ENCODE measurements at places on chromosomes 3 and 15.
A peak's percentile ranks its signal among the peaks of the same experiment; 100 is the strongest.

DNA sequence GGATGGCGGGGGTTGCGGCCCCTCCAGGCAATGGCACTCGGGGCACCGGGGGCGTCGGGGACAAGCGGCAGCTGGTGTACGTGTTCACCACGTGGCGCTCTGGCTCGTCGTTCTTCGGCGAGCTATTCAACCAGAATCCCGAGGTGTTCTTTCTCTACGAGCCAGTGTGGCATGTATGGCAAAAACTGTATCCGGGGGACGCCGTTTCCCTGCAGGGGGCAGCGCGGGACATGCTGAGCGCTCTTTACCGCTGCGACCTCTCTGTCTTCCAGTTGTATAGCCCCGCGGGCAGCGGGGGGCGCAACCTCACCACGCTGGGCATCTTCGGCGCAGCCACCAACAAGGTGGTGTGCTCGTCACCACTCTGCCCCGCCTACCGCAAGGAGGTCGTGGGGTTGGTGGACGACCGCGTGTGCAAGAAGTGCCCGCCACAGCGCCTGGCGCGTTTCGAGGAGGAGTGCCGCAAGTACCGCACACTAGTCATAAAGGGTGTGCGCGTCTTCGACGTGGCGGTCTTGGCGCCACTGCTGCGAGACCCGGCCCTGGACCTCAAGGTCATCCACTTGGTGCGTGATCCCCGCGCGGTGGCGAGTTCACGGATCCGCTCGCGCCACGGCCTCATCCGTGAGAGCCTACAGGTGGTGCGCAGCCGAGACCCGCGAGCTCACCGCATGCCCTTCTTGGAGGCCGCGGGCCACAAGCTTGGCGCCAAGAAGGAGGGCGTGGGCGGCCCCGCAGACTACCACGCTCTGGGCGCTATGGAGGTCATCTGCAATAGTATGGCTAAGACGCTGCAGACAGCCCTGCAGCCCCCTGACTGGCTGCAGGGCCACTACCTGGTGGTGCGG, 1.9 kb downstream of the CHST2 start:
- DNase-seq, result peak; percentile 42

DNA sequence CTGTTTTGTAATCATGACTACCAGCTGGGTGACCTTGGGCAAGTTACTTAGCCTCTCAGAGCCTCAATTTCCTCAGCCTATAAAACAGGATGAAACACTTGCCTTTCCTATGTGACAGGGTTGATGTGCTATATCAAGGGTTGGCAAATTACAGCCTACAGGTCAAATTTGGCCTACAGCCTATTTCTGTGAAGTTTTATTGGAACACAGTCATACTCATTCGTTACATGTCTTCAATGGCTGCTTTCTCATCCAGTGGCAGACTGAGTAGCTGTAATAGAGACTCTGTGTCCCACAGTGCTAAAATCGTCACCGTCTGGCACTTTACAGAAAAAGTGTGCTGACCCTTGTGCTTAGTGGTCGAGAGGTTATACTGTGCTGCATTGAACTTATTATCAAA, 16.6 kb downstream of the ABHD6 start:
- DNase-seq, result no peak

- no peak for DNase-seq
These were observed 2.7 kb downstream of the P3H2 start for GRCh38 chr3:190117981-190118380.

DNA sequence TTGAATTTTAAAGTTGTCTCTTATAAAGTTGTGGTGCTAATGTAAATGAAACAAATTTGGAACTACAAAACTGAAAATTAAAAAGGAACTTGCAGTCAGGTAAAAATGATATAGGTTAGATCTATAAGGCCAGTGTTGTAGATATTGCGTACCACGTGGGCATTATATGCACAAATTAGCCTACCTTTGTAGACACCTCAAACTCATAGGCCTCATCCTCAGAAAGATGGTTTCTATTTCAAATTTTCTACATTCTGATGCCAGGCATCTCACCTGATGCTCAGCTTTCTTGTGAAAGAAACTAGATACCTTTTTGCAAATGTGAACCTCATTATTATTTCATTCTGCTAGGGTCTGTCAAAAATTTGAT, 25.6 kb downstream of the TMEM207 start:
- DNase-seq, result no peak

DNA sequence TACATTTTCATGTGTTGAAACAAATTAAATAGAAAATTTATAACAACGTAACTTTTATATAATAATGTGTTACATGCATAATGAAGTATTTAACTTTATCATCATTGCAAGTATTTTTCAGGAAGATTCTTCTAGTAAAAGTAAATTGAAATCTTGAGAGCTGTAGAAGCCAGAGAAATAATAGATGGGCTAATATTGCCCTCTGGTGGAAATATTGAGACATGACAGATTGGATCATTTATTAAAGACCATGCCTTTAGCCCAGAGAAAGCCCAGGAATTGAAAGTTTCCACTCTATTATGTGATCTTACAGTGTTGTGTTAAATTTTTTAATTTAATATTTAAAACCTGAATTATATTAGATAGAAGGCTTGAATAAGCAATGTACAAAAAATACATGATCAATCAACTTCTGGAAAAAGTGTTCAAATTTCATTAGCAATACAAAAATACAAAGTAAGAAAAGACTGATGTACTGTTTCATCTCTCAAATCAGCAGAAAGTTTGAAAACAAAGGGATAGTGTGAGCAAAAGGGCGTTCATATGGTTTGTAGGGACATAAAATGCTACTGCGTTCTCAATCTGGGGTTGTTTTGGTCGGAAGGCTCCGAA, 52.7 kb upstream of the SPTSSB start:
- no peak for DNase-seq

DNA sequence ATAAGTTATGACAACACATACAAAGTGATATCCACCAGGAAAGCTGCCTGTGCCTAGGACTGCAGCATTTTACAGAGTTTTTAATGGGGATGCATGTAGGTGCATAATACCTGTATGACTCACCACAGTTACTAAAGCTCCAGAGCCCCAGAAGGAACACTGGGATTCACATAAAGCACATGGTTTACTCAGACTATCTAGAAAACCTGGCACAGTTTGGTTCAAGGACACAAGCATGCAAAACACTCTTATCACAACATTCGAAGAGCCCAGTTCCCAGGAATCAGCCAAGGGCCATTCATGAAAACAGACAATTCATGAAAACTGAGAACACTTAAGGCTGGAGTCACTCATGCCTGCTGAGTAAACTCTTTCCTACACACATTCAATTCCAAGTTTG, 261.0 kb downstream of the PYDC2 start:
- no peak for DNase-seq

- no peak for DNase-seq
These were observed 5.2 kb upstream of the VPS8 start for GRCh38 chr3:184806567-184807271.

GRCh38 chr15:93570527-93570926, 481.5 kb upstream of the RGMA start:
- DNase-seq, result no peak

DNA sequence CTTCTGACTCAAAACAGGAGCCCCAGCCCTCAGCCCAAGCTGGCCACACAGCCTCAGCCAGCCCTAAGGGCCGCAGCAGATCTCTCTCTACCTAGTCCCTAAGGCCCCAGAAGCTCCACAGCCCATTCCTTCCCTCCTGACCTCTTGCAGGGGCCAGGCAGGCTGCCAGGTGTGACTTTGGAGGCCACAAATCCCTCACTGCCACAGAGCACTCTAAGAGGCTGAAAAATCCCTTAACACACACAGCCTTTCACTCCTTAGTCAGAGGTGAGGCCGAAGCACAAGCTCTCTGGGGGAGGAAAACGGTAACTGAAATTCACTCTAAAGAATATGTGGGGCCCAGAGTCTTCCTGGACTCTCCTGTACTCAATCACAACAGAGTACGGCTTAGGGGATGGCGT, 23.3 kb downstream of the LRRC2 start:
- DNase-seq, result no peak

DNA sequence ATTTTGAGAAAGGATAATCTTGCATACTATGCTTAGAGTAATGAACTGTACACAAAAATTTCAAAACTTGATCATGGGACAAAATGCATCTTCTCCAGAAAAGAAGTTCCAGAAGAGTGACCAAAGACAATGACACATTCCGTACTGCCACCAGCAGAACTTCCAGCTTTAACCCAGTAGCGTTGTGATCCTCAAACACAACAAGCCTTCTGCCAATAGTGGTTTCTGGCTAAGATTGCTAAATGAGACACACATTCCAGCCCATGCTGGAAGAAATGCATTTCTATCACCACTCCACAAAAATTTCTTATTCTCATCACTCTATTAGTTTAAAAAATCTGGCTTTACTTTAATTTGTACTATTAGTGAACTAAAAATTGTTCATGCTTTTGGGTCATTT, 334.9 kb downstream of the TBC1D5 start:
- DNase-seq, result no peak

DNA sequence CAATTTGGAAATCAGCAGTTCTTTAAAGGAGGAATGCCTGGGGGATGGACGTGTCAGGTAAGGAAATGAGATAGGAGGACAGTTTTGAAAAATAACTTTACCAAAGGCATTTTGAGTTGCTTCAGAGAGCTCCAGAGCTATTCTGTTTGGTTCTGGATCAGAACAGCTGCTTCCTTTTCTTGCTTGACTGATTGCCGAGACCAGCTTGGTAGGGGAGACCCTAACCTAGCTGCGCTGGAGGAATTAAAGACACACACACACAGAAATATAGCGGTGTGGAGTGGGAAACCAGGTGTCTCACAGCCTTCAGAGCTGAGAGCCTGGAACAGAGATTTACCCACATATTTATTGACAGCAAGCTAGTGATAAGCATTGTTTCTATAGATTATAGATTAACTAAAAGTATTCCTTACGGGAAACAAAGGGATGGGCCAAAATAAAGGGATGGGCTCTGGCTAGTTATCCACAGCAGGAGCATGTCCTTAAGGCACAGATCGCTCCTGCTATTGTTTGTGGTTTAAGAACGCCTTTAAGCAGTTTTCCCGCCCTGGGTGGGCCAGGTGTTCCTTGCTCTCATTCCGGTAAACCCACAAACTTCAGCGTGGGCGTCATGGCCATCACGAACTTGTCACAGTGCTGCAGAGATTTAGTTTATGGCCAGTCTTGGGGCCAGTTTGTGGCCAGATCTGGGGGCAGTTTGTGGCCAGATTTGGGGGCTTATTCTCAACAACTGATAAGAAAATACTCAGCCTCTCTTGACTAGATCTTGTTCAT, 556.0 kb downstream of the ROBO1 start:
- DNase-seq, result no peak

GRCh38 chr3:14144423-14145075, 19.7 kb downstream of the TMEM43 start:
- peak; percentile 89 for DNase-seq

DNA sequence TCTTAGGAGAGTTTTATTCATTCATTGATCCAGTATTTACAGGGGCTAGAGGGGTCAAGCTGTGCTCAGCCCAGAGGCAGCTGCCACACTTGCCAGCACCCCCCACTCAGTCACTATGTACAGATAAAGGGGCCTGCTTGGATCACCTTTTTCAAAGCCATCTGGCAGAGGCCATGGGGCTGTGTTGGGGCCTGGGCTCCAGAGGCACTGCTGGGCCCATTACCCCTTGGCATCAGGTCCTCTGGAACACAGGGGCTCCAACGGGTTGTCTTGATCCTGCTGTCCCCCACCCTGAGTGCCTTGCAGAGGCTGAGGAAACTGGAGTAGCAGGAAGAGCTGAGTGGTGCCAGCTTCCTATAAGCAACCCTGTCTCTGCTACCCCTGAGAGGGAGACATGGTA, 43.9 kb downstream of the SEMA3G start:
- no peak for DNase-seq

- DNase-seq, result no peak
These were observed 11.2 kb downstream of the HRH1 start for GRCh38 chr3:11165476-11165875.

DNA sequence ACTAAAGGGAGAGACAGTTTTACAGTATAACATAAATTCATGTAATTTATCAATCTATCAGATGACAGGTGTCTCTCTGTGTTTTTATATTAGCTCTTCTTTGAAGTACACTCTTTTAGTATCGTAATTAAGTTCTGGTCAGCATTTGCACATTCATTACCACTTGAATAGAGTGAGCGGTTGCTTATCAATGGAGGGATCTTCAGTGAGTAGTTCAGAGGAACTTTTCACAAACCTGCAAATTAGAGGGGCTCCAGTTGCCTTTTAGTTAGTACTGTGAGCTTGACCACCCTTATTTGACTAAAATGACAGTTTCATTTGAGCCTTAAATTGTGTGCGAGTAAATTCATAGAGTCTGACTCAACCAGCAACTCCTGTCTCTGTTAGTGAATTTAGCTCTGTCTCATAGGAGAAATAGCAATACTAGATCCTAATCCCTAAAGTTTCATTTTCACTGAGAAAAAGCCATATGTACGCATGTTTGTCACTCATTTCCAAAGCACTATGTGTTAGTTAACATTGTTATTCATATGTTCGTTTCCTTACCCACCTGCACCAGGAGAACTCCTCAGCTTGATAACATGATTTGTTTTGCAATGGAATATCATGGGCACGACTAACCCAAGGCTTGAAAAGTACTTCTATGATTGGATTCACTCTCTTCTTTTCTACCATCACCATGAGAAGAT, 57.5 kb upstream of the ZBED2 start:
- DNase-seq, result no peak
